ENCODE measurements at places on chromosomes 2 and 18.

DNA sequence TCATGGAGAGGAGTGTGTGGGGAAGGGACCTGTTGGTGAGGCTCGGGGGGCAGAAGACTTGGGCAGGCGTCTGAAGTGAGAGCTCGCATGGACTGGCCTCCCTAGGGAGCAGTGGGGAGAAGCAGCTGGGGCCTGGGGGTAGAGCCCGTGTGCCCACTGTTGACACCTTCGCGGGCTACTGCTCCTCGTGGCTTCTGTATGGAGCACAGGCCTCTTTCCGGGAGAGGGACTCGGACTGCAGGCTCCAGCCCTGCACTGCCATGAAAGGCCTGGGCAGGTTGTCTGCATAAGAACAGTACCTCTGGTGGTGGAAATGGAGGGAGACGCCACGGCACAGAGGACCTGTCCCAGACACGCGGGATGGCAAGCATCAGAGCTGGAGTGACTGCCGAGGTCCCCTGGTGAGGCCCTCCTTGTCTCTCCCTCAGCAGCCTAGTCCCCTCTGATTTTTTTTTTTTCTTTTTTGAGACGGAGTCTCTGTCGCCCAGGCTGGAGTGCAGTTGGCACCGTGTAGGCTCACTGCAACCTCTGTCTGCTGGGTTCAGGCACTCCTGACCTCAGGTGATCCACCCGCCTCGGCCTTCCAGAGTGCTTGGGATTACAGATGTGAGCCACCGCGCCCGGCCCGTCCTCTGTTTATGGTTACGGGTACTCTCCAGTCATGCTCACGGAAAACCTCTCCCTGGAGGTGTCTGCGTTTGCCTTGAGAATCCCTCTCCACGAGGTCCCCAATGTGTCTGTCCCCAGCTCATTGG, 44.7 kb upstream of the PTMA start:
- no peak for DNase-seq

- DNase-seq: no peak
Measured at GRCh38 chr2:16332681-16333557, 332.7 kb downstream of the CYRIA start.

DNA sequence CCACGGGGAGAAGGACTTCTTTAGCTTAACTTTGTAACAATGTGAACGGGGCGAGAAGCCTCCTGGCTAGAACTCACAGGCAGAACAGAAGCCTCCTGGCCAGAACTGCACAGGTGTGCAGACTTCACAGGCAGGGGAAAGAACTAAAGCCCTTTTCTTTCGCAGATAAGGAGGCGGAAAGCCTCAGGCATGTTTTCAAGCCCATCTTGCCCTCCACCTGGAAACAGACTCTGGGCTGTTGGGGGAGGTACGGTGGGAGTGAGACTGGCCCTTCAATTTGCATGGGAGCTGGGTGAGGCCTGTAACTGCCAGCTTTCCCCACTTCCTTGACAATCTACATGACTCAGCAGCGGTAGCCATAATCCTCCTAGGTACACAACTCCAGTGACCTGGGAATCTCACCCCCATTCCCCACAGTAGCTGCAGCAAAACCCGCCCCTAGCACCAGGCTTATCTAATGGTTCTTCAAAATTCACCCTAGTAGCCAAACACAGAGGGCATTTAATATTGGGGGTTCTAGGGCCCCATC, 22.9 kb upstream of the ABCA12 start:
- DNase-seq: no peak

- no peak for DNase-seq
Measured at GRCh38 chr2:23469142-23469540, 84.2 kb downstream of the KLHL29 start.

DNA sequence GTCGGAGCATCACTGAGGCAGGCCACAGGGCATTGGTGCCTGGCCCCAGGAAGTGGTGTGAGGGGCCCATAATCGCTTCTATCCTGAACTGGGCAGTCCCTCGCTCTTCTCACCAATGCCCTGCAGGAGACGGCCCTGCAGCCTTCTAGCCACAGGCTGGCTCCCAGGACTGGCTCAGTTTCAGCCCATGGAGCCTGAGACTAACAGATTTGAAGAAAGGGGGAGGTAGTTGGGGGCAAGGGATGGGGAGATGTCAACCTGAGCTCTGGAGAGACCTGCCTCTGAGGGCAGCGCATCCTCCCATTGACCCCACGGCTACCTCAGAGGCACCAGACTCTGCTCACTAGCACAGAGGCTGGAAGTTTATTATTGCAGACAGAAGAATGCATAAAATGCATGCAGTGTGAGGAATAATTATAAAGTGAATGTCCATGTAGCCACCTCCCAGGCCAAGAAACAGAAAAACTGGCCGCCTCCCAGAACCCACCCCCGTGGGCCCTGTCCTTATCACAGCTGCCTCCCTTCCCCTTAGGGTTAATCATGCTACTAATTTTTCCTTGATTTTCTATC, 1.4 kb downstream of the TOGARAM2 start:
- DNase-seq: no peak

DNA sequence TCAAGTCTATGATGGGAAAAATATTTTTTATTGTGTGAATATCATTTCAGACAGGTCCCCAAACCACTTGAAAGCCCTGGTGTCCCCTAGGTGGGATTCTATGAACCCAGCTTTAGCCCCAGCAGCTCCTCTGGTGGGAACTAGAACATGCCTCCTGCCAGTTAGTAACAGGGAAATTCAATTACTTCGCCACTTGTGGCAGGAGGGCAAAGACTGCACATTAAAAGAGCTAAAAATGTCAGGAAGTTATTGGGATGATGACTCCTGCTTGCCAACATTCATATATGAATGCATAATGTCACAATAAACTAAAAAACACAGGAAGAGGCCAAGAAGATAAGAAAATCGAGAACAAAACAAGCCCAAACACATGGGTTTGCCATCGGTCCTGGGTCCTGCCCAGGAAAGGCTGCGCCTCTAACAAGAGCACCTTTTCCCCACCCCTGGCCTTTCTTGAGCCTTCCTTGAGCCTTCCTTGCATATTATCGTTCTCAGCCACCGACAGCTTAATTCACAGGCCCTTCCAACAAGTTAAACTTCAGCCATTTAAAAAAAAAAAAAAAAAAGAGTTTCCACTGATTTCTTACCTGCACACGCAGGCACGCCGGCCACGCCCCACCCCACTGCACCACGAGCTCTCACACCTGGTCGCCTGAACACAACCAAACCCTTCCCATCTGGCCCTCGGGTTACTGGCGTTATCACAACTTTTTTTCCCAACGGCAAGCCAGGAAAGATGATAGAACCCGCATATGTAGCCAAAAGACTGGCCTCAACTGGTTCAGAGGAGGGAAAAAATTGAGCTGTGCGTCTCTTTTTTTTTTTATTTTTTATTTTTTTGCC, 23.4 kb downstream of the BCL11A start:
- no peak for DNase-seq

DNA sequence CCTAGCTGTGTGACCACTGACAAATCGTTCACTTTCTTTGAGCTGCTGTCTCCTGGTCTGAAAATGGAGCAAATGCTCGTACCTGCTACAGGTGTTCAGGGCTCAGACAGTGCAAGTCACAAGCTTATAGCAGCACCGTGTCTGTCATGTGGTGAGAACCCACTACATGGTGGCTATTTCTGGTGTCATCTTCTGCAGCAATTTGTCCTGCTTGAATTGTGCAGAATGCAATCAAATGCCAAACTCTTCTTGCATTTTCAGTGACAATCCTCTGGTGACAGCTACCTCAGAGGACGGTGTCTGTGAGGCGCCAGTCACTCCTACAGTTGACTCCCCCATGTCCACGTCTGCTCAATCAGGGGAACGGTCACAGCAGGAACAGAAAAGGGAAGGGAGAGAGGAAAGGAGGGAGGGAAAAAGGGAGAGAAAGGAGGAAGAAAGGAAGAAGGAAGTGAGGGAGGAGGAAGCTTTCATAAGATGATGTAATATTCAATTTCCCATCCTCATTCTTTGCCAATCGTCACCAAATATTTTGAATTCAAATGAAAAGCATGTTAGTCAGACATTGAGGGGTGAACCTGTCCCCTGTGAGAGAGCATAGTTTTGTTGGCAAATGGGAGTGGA, 122.2 kb downstream of the BCL2 start:
- no peak for DNase-seq

DNA sequence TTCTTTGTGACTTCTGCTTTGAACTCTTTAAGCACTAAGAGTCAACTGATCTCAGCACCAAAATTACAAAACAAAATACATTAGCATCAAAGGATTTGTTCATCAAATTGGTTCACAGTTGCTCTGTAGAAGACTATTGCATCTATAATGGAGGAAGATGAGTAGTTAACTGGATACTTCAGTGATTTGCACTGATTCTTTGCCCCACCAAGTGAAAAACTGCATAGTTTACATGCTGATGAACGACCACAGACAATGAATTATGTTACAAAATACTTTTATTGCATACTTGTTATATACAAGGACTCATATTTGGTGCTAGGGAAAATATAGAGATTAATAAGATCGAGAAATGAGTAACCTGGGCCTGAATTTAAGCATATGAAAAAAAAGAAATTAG, 107.2 kb downstream of the SCG2 start:
- DNase-seq: no peak

DNA sequence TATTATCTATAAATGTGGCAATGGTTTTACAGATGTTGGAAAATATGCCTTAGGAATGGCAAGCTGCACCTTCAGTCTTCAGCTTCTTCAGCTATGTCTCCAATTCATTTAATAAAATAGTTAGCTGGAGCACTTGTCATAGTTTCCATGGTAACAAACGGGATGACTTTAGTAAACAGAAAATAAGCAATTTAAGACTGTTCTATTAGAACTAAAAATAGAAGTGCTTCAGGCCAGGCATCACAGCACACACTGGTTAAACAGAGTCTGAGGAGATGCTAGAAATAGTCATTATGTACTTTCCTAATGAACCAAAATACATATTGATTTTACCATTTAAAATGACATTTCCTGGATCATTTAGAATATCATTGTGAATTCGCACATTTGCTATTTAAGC, 195.0 kb downstream of the GCA start:
- no peak for DNase-seq

DNA sequence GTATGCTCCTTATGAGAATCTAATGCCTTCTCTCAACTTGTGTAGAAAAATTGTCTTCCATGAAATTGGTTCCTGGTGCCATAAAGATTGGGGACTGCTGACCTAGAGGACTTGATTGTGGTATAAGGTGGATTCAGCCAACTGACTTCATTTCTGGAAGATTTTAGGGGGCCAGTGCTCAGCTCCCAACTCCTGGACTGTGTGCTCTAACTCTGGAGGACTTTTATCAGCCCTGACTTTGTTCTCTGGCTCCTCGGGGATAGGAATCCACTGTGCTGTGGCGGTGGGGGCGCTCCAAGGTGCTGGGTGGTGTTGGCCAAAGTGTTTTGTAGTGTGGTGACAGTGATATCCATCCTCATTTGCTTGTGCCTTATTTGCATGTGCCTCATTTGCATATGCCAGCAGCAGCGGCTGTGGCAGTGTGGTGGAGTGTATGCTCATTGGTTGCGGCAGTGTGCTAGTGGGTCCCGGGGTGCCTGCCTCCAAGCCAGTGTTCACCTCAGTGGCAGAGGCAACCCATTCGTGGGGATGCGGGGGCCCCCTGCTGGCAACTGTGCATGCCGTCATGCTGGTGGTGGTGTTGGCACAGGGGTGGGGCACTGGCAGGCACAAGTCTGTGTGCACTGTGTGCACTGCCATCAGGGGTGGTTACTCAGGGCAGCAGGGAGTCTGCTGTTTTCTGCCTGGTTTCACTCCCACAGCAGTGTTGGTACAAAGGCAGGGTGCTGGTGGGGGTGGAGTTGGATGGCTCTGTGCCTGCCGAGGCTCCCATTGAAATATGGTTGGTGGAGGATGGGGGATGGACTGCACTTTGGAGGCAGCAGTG, 19.6 kb downstream of the EHBP1 start:
- DNase-seq: no peak

Measured in activated CD8-positive, alpha-beta memory T cell treated with anti-CD3 and anti-CD28 coated beads for 48 hours (primary cell).